ENCODE measurements at places on chromosomes 7 and 10. TPM values are rescaled to one million over a fixed set of nuclear protein-coding genes. Genes with fewer than 3 reads are reported as not detected.

GRCh38 chr10:70404036-70404786 is at the start of gene EIF4EBP2:
Gene EIF4EBP2, plus strand, starts transcription at chr10:70404145. Its CDS starts 257 bp downstream, at chr10:70404402.
- DNase-seq: peak; percentile 99
- no peaks in the 10 kb centered on the region for H3K36me3 ChIP-seq
- H3K4me1 ChIP-seq: peaks cover 44% of the 10 kb centered on the region

Gene CHST12
- 6.6 TPM for polyA plus RNA-seq

GRCh38 chr10:8102708-8103401 is 48.4 kb downstream of the GATA3 start:
- no peaks in the 10 kb centered on the region for H3K27me3 ChIP-seq
- no peak overlapping the region for H3K4me3 ChIP-seq
- H3K27ac ChIP-seq: no peak overlapping the region

DNA sequence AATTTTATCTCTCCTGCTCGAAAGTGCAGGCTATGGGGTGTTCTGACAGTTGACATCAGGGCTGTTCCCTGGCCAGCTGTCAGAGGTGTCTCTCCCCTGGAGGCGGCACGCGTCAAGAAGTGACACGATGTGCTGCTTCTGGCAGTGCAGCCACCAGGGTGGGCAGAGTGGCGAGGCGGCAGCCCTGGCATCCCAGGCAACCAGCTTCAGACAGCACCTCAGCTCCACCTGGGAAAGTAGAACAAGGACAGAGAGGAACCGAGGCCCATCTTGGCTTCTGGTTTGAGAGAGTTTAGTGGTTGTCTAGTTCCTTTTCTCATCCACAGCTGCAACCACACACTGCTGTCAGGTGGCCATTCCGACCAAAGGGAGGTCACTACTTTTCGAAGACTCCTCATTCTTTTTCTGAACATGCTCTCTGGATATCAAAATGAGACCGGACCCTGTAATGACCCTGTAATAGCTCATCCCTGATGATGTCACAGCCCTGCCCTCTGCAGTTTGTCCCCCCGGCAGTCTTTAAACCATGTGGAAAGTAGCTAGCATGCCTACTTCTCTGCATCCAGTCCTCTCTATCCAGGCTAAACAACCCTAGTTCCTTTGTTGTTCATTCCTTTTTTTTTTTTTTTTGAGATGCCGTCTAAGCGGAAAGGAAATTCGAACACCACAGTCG is 381.0 kb upstream of the NRP1 start:
- H3K27me3 ChIP-seq: no peaks in the 10 kb centered on the region
- no peaks in the 10 kb centered on the region for H3K4me1 ChIP-seq
- no peak for DNase-seq
- no peak overlapping the region for H3K4me3 ChIP-seq

- no peaks in the 10 kb centered on the region for H3K4me1 ChIP-seq
- no peak overlapping the region for H3K4me3 ChIP-seq
- H3K27me3 ChIP-seq: no peaks in the 10 kb centered on the region
- no peak overlapping the region for H3K27ac ChIP-seq
- H3K36me3 ChIP-seq: no peaks in the 10 kb centered on the region
Observed at GRCh38 chr7:153401795-153402720, 642.5 kb downstream of the ACTR3B start.

- H3K36me3 ChIP-seq: no peaks in the 10 kb centered on the region
- no peak for DNase-seq
- H3K4me1 ChIP-seq: peaks cover 23% of the 10 kb centered on the region
- H3K27me3 ChIP-seq: peaks cover 96% of the 10 kb centered on the region
Observed at GRCh38 chr7:26376175-26376917, 84.7 kb downstream of the SNX10 start.

GRCh38 chr7:116331020-116331419 is 120.7 kb downstream of the TES start:
- no peak for DNase-seq
- no peaks in the 10 kb centered on the region for H3K27me3 ChIP-seq
- H3K4me1 ChIP-seq: peaks cover 18% of the 10 kb centered on the region
- no peak overlapping the region for H3K27ac ChIP-seq
- H3K4me3 ChIP-seq: no peak overlapping the region

DNA sequence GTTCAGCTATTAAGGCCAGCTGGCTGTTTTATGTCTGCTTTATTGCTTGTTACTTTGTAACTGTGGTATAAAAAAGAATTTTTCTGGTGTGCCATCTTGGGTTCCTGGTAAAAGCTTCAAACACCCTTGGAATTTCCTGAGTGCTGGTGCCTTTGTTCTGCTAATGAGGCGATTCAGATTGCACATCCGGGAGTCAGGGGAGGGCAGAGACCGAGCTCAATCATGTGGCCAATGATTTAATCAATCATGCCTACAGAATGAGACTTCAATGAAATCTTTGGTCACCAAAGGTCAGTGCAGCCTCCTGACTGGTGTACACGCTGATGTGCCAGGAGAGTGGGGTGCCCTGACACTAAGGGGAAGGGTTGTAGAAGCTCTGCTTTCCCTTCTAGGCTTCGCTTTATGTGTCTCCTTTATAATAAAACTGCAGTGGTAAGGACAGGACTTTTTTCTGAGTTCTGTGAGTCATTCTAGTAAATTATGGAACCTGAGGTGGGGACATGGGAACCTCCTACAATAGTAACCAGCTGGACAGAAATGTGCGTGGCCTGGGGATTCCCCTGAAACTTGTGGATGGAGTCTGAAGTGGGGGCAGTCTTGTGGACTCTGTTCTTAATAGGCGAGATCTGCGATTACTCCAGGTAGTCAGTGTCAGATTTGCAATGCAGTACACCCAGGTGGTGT is 69.4 kb upstream of the OGDHL start:
- no peak overlapping the region for H3K27ac ChIP-seq
- H3K4me3 ChIP-seq: no peak overlapping the region
- H3K27me3 ChIP-seq: no peaks in the 10 kb centered on the region
- no peaks in the 10 kb centered on the region for H3K4me1 ChIP-seq

- DNase-seq: no peak
- no peaks in the 10 kb centered on the region for H3K27me3 ChIP-seq
- peaks cover 14% of the 10 kb centered on the region for H3K4me1 ChIP-seq
- no peak overlapping the region for H3K4me3 ChIP-seq
Observed at GRCh38 chr10:31617757-31618156, 298.7 kb downstream of the ZEB1 start.

Gene MET
- polyA plus RNA-seq: 2.9 TPM

Gene AOC1
- 1.3 TPM for polyA plus RNA-seq

DNA sequence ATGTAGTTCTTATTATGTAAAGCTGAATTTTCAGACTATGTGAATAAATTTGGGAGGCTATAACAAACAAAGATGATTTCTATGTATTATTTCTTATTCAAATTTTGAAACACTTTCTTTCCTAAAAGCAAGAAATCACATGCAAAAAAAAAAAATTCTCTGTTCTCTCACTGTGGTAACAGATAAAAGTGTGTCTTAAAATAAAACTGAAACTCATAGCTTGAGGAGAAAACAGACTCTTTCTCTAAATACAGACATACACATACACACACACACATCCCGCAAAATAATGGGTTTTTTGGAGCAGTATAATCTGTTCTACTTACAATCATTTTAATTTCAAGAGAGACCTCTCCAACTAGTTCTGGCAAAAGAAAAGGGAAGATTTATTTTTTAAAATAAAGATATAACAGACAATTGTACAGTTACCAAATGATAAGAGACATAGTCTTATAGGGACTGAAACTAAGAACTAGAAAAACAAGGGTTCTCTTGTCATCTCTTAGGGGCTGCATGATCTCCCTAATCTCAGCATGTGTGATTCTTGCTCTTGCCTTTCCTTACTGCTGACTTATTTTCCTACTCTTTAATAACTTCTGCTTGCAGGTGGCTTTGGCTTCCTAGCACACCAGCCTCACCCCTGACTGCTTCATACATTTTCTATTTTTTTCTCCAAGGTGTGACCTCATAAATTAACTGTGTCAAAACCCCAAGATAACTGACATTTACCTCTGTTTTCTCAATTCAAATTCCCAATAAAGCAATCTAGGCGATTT is 483.5 kb upstream of the POT1 start:
- no peaks in the 10 kb centered on the region for H3K27me3 ChIP-seq
- no peaks in the 10 kb centered on the region for H3K36me3 ChIP-seq
- H3K27ac ChIP-seq: no peak overlapping the region
- H3K4me1 ChIP-seq: no peaks in the 10 kb centered on the region
- H3K4me3 ChIP-seq: no peak overlapping the region
- peak; percentile 4 for DNase-seq

Gene WNT8B
- not detected for polyA plus RNA-seq

Gene CYP3A5
- 44.5 TPM for polyA plus RNA-seq

GRCh38 chr7:155296788-155297516 is 726 bp upstream of the INSIG1 start:
- H3K27me3 ChIP-seq: no peaks in the 10 kb centered on the region
- peak; percentile 80 for DNase-seq
- peak overlapping the region; percentile 93 for H3K27ac ChIP-seq
- peaks cover 38% of the 10 kb centered on the region for H3K4me1 ChIP-seq
- H3K4me3 ChIP-seq: peak overlapping the region; percentile 75

GRCh38 chr7:29193316-29194205 is 1.0 kb upstream of the CHN2 start:
- peaks cover 12% of the 10 kb centered on the region for H3K27me3 ChIP-seq
- H3K4me3 ChIP-seq: peak overlapping the region; percentile 90
- H3K4me1 ChIP-seq: peaks cover 34% of the 10 kb centered on the region
- DNase-seq: no peak

GRCh38 chr10:118971876-118972275 is 57.6 kb upstream of the NANOS1 start:
- no peaks in the 10 kb centered on the region for H3K4me1 ChIP-seq
- DNase-seq: no peak
- no peaks in the 10 kb centered on the region for H3K36me3 ChIP-seq

Gene ITGB8
- polyA plus RNA-seq: 1.9 TPM

Gene TMEM176A
- polyA plus RNA-seq: 21.4 TPM

- no peaks in the 10 kb centered on the region for H3K36me3 ChIP-seq
- no peak for DNase-seq
- H3K4me1 ChIP-seq: no peaks in the 10 kb centered on the region
- no peak overlapping the region for H3K27ac ChIP-seq
Observed at GRCh38 chr7:134089446-134089845, 37.7 kb upstream of the LRGUK start.

DNA sequence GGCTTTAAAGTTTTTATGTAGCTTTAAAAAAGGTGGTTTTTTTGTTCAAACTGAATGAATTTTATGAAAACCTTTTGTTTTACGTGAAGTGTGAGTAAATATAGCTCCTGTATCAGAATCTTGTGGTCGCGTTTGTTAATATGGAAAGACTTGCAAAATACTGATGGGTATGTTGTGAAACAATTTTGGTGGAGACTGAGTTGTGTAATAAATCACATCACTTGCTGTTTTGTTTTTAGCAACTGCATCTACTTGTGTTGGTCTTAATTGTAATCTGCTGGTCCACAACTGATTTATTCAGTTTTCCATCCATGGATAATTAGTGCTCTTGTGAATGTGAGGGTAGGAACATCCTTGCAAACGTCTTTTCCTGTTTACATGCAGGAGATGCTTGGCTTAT is 10.5 kb downstream of the PLXDC2 start:
- no peaks in the 10 kb centered on the region for H3K36me3 ChIP-seq
- H3K4me1 ChIP-seq: peaks cover 23% of the 10 kb centered on the region
- no peaks in the 10 kb centered on the region for H3K27me3 ChIP-seq
- peak overlapping the region; percentile 68 for H3K27ac ChIP-seq
- DNase-seq: no peak

- peaks cover 61% of the 10 kb centered on the region for H3K27me3 ChIP-seq
- no peaks in the 10 kb centered on the region for H3K36me3 ChIP-seq
- no peak overlapping the region for H3K27ac ChIP-seq
Observed at GRCh38 chr7:296373-296945, 6.5 kb downstream of the FOXL3 start.

Gene OR2A1
- not detected for polyA plus RNA-seq

DNA sequence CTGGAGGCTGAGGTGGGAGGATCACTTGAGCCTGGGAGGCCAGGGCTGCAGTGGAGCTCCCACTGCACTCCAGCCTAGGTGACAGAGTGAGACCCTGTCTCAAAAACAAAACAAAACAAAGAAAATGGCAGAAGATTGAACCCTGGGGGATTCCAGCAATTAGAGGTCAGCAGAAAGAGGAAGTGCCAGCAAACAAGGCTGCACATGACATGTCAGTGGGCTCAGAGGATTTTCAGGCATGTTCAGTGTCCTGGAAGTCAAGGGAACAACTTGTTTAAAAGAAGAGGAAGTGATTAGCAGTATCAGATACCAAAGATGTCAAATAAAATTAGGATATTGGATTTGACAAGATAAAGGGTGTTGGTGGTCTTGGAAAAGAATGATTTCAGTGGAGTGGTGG is 32.3 kb downstream of the RAB18 start:
- H3K27ac ChIP-seq: no peak overlapping the region
- no peak overlapping the region for H3K4me3 ChIP-seq
- no peaks in the 10 kb centered on the region for H3K27me3 ChIP-seq
- peaks cover 64% of the 10 kb centered on the region for H3K36me3 ChIP-seq
- H3K4me1 ChIP-seq: peaks cover 1% of the 10 kb centered on the region
- no peak for DNase-seq

DNA sequence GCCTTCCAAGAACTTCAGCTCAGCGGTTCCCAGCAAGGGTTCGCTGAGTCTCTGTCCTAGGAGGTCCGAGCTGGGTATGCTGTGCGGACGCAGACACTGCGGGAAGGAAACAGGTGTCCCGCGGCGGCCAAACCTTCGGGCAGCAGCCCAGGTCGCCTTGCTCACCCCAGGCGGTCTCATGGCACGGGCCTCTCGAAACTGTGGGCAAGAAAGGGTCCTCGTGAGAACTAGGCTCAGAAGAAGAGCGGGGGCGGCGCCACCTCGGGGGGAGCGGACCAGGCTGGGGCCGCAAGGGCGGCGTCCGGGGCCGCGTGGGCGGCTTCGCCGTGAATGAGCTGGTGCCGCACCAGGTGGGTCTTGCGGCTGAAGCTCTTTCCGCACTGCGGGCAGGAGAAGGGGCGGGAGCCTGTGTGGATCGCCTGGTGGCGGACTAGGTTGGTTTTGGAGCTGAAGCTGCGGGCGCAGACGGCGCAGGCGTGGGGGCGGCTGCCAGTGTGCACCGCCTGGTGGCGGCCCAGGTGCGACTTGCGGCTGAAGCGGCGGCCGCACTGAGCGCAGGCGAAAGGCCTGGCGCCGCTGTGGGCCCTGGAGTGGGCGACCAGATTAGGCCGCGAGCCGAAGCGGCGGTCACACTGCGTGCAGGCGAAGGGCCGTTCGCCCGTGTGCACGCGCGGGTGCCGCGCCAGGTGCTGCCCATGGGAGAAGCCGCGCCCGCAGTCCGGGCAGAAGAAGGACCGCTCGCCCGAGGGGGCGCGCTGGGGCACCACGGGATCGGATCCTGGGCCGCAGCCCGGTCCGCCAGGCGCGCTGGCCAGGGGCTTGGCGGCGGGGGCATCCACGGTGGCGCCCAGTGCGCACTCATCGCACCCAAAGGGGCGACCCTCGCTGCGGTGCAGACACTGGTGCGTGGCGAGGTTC is 8.6 kb downstream of the ZNF467 start:
- peak overlapping the region; percentile 11 for H3K4me3 ChIP-seq
- no peak for DNase-seq
- H3K27ac ChIP-seq: no peak overlapping the region

Gene USP54
- 17.3 TPM for polyA plus RNA-seq

GRCh38 chr7:91126762-91127161 is 137.5 kb upstream of the FZD1 start:
- no peak overlapping the region for H3K4me3 ChIP-seq
- no peak for DNase-seq
- H3K36me3 ChIP-seq: no peaks in the 10 kb centered on the region
